ENCODE measurements at places on chromosomes 12 and 14. TPM values are rescaled to one million over a fixed set of nuclear protein-coding genes. Genes with fewer than 3 reads are reported as not detected.

Gene FOXJ2
- total RNA-seq: 20.3 TPM

Gene KLRF1
- total RNA-seq: 2.7 TPM

Gene PTPRB
- total RNA-seq: 196 TPM

Gene VWF
- 729 TPM for total RNA-seq

DNA sequence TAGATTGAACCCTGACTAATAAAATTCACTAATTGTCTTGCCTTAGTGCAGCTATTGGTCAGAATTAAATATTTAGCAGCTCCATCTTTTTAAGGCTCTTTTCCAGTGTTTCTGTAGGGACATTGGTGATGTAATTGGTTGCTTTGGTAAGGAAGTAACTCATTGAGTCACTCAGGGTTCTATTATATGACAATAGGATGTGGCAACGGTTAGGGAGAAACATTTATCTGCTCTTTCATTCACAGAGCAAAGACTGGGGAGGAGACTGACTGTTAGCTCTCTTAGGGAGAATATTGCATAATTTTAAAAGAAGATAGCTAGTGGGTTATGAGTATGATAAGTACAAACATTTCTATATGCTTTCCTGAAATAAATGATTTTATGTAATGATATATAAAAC is 616.5 kb downstream of the TRHDE start:
- H3K36me3 ChIP-seq: no peaks in the 10 kb centered on the region
- no peak for DNase-seq
- H3K4me1 ChIP-seq: no peaks in the 10 kb centered on the region
- no peak overlapping the region for H3K4me3 ChIP-seq
- H3K27me3 ChIP-seq: no peaks in the 10 kb centered on the region

DNA sequence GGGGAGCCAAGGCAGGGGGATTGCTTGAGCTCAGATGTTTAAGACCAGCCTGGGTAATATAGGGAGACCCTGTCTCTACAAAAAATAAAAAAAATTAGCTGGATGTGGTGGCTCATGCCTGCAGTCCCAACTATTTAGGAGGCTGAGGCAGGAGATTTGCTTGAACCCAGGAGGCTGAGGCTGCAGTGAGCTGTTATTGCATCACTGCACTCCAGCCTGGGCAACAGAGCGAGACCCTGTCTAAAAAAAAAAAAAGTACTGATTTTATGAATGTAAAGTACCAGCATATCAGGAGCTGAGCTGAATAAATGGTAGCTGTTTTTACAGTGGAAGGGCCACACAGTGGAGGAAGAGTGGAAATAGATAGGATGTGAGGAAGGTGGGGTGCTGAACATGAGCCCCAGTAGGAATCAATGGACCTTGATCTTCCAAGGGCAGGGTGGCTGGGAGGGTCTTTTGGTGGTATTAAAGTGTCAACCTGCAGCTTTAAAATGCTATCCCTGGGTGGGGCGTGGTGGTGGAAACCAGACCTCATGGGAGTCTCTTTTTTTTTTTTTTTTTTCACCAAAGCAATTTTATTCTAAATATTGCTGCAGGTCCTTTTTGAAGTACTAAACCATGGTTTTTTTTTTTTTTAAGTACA is 2.2 kb downstream of the ATP23 start:
- no peak overlapping the region for H3K4me3 ChIP-seq
- no peaks in the 10 kb centered on the region for H3K27me3 ChIP-seq
- peaks cover 5% of the 10 kb centered on the region for H3K4me1 ChIP-seq
- no peak for DNase-seq
- H3K36me3 ChIP-seq: no peaks in the 10 kb centered on the region
- no peak overlapping the region for H3K27ac ChIP-seq

GRCh38 chr14:99689266-99690236 is 5.5 kb downstream of the CYP46A1 start:
- H3K36me3 ChIP-seq: no peaks in the 10 kb centered on the region
- H3K27me3 ChIP-seq: no peaks in the 10 kb centered on the region

GRCh38 chr12:6038160-6038559 is 86.3 kb downstream of the VWF start:
- no peaks in the 10 kb centered on the region for H3K27me3 ChIP-seq
- no peak overlapping the region for H3K27ac ChIP-seq
- H3K36me3 ChIP-seq: peaks cover 5% of the 10 kb centered on the region
- H3K4me1 ChIP-seq: no peaks in the 10 kb centered on the region

- DNase-seq: no peak
- H3K36me3 ChIP-seq: no peaks in the 10 kb centered on the region
- no peaks in the 10 kb centered on the region for H3K4me1 ChIP-seq
Observed at GRCh38 chr12:56951582-56952339, 5.6 kb downstream of the RDH16 start.

- H3K4me3 ChIP-seq: no peak overlapping the region
- no peaks in the 10 kb centered on the region for H3K36me3 ChIP-seq
- H3K27me3 ChIP-seq: no peaks in the 10 kb centered on the region
- DNase-seq: no peak
- no peak overlapping the region for H3K27ac ChIP-seq
Observed at GRCh38 chr14:78652727-78653126, 482.6 kb downstream of the NRXN3 start.

DNA sequence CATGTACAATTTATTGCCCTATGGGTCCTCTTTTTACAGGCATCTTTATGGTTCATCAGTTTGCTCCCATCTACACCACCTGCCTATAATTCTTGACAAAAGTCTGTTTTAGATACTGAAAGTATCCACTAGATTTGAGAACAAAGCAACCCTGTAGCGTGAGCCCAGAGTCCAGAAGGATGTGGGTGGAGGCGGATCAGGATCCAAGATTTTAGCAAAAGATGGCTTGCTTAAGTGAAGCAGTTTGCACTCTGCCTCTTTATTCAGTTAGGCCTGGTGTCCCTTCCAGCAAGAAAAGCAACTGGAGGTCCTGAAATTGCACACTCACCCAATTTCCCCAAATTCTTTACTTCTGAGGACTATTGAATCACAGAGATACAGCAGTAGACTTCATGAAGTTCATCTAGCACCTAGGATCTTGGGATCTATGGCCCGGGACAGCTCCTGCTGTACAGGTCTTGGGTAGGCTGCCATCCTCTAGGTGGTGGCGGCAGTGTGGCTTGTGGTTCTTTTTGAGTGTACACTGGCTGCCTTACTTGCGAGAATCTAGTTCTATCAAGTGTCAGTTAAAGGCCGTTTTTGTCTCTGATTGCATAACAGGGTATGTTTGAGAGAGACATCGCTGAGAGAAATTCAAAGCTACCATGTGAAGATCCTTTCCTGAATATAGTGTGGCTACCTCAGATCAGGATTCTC is 873.2 kb downstream of the NRXN3 start:
- DNase-seq: no peak
- no peaks in the 10 kb centered on the region for H3K27me3 ChIP-seq
- no peak overlapping the region for H3K4me3 ChIP-seq
- no peaks in the 10 kb centered on the region for H3K36me3 ChIP-seq
- H3K27ac ChIP-seq: no peak overlapping the region

GRCh38 chr14:77746064-77746702 is 14.8 kb downstream of the SNW1 start:
- no peak for DNase-seq
- no peaks in the 10 kb centered on the region for H3K4me1 ChIP-seq
- H3K36me3 ChIP-seq: peaks cover 83% of the 10 kb centered on the region
- no peaks in the 10 kb centered on the region for H3K27me3 ChIP-seq
- H3K27ac ChIP-seq: no peak overlapping the region

GRCh38 chr14:96585672-96586013 is 83.5 kb downstream of the PAPOLA start:
- peaks cover 6% of the 10 kb centered on the region for H3K27me3 ChIP-seq
- DNase-seq: no peak
- no peak overlapping the region for H3K4me3 ChIP-seq

DNA sequence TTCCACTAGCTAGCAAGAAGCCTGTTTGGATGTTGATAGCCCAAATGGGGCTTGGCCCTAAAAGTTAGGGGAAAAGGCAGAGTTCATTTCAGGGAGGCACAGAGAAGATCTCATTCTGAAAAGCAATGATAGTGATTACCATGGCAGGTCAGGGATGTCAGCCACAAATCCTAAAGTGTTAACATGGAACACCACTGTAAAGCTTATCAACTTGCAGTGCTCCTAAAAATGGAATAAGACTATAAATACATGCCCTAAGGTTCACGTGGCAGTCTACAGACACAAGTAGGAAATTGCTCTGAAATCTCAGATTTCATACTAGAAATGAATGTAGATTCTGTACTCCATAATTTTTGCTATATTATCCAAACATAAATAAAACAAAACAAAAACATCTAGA is 280.0 kb upstream of the E2F7 start:
- H3K4me3 ChIP-seq: no peak overlapping the region
- no peak for DNase-seq
- no peaks in the 10 kb centered on the region for H3K36me3 ChIP-seq
- no peaks in the 10 kb centered on the region for H3K4me1 ChIP-seq
- H3K27me3 ChIP-seq: no peaks in the 10 kb centered on the region
- H3K27ac ChIP-seq: no peak overlapping the region

DNA sequence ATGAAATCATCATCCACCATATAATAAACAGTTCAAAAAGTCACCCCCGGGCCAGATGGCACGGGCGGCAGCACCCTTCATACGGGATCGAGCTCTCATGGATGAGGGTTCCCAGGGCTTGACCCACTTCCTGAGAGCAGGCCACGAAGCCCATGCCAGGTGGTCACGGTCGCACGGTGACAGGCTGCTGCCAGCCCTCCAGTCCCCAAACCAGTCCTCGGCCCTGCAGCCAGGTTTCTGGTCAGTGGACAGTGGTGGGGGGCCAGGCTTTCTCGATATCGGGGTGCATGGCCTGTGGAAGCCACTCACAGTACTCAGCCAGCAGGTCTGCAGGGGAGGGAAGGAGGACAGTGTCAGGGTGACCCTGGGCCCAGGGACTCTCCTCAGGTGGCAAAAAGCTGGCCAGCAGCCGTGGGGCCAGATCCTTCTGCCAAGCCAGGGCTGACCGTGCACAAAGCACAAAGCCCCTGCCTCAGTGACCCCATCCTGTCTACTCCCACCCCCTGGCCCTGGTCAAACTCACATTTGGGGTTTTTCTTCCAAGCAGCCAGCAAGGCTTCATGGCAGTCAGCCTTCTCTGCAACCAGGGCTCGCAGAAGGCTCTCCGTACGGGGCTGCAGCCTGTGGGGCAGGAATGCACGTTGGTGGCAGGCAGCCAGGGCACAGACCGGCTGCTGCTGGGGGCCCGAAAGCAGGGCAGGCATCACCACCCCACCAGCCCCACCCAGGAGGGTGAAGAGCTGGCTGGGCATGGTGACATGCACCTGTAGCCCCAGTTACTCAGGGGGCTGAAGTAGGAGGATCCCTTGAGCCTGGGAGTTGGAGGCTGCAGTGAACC is 33.3 kb upstream of the UBC start:
- H3K27me3 ChIP-seq: no peaks in the 10 kb centered on the region
- H3K27ac ChIP-seq: no peak overlapping the region
- peaks cover 52% of the 10 kb centered on the region for H3K36me3 ChIP-seq
- no peak overlapping the region for H3K4me3 ChIP-seq
- DNase-seq: no peak

DNA sequence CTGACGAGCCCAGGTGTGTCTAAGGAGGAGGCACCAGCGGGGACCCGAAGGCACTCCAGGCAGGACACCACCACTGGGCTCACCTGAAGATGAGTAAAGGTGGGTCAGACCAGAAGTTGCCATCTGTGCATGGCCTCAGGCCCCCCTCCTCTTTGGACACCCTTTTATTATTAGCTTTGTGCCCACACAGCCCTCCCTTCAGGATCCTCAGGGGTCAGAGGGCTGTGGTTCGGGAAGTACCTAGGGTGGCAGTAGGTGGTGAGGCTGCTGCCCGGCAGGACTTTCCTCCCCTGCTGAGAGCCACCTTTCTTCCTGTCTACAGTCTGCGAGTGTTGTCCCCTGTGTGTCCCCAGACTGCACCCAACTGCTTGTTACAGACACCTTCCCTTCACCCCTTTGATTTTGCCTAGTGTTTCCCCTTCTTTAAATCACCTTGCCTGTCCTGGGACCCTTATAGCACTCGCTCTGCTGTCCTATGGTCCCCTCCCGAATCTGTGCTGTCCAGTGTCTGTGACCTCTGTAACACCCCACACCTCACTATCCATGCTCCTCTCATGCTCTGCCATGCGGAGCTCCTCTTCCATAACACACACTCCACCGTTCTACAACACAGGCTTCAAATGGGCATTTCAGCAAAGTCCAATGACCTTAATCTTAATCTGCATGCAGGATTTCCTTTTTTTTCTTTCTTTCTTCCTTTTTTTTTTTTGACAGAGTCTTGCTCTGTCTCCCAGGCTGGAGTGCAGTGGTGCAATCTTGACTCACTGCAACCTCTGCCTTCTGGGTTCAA is 25.7 kb downstream of the SOAT2 start:
- H3K4me3 ChIP-seq: no peak overlapping the region
- no peak overlapping the region for H3K27ac ChIP-seq
- no peak for DNase-seq
- no peaks in the 10 kb centered on the region for H3K36me3 ChIP-seq
- H3K4me1 ChIP-seq: no peaks in the 10 kb centered on the region

GRCh38 chr12:111274777-111275176 is 94.1 kb downstream of the PHETA1 start:
- H3K27ac ChIP-seq: no peak overlapping the region
- no peaks in the 10 kb centered on the region for H3K36me3 ChIP-seq
- no peak for DNase-seq
- peaks cover 44% of the 10 kb centered on the region for H3K27me3 ChIP-seq
